BJ (cell line): ENCODE measurements at places on chromosomes 5 and 9. TPM values are rescaled to one million over a fixed set of nuclear protein-coding genes. Genes with fewer than 3 reads are reported as not detected.

- DNase-seq, result no peak
Observed at GRCh38 chr9:95920017-95920416, 44.5 kb downstream of the ERCC6L2 start.

DNA sequence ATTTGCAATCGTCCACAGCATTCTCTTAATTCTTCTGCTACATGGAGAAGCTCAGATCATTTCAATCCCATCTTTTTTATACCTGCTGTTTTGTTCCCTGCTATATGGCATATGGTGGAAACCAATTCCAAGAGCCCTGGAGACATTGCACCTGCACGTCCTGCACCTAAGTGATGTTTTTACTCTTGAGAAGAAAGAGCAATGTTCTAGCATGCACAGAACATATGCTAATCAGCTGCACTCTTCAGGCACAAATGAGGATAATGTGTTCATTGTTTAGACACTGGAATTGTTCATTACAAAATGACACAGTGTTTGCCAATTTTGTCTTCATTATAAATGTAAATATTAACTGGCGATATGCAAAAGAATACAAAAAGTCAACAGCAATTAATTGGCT, 935.8 kb downstream of the TLE4 start:
- DNase-seq, result no peak

DNA sequence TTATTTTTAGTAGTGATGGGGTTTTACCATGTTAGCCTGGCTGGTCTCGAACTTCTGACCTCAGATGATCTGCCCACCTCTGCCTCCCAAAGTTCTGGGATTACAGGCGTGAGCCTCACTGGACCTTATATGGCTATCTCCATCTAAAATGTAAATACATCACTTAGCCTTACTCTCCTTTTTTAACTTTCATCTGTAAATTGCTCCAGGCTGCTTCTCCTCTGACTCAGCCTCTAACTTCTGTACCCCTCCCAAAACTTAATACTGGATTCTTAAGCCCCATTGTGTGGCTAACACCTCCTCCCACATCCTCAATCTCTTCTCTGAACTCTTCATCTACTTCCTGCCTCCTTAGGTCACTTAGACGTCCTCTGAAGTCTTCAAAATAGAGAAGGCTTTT, 4.0 kb downstream of the SNX30 start:
- DNase-seq, result peak; percentile 61

- no peak for DNase-seq
Observed at GRCh38 chr9:4359016-4359415, 59.1 kb upstream of the GLIS3 start.

- no peak for DNase-seq
Observed at GRCh38 chr5:66653325-66653724, 57.1 kb downstream of the MAST4 start.

The SPACA9 gene
- polyA plus RNA-seq, result 3.4 and 5.1 TPM in 2 replicates

The PAM gene
- 256 and 389 TPM in 2 replicates for polyA plus RNA-seq

The BAAT gene
- polyA plus RNA-seq, result 0.04 TPM in 1 of 2 replicates, not detected in the other

The IL11RA gene
- 21.8 and 38.4 TPM in 2 replicates for polyA plus RNA-seq
